ENCODE measurements at places on chromosomes 5 and 9. TPM values are rescaled to one million over a fixed set of nuclear protein-coding genes. Genes with fewer than 3 reads are reported as not detected.

ANXA1 gene
- total RNA-seq: 9,451 TPM

C9orf43 gene
- 0.32 TPM for total RNA-seq

DNA sequence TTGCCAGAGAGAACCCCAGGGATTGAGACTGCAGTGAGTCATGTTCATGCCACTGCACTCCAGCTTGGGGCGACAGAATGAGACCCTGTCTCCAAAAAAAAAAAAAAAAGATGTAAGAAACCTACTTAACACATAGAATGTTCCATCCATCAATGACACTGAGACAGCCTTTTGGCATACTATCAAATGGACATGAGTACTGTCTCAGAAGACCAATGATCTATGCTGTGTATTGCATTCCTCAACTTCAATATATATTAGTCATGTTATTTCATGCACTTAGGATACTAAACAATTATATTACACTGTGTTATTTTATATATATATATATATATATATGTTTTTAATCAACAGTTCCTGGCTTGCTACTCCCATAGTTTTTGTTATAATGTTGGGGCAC is 57.1 kb upstream of the ANKH start:
- DNase-seq: no peak

- DNase-seq: no peak
Observed at GRCh38 chr9:76359365-76359764, 34.9 kb downstream of the RFK start.

- DNase-seq: no peak
Observed at GRCh38 chr9:101527066-101527465, 6.6 kb upstream of the RNF20 start.
